ENCODE measurements at places on chromosomes 7 and 10.

GRCh38 chr10:43923328-43923727, 274.6 kb upstream of the ZNF32 start:
- no peak for DNase-seq

DNA sequence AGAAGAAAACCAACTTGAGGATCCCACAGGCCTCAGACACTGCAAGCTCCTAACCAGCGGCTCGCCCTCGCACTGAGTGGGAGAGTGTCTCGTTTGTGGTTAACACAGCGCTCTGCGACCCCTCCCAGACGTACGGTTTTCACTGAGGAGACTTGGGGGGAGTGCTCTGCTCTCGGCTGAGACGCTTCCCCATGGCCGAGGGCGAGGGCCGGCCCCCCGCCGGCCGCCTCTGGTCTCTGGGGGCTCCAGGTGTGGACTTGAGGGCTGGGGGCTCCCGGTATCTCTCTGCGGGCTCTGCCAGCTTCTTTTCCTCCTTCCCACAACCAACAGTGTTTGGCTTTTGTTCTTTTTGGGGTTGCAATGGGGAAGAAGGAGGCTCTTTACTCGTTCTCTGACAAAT, 118.7 kb downstream of the LARP4B start:
- no peak for DNase-seq

GRCh38 chr10:6354168-6354772, 151.5 kb downstream of the PFKFB3 start:
- no peak for DNase-seq

- DNase-seq, result no peak
Measured at GRCh38 chr10:20768843-20769242, 128.3 kb downstream of the NEBL start.

GRCh38 chr7:121446526-121446925, 50.4 kb upstream of the FAM3C start:
- DNase-seq, result no peak

DNA sequence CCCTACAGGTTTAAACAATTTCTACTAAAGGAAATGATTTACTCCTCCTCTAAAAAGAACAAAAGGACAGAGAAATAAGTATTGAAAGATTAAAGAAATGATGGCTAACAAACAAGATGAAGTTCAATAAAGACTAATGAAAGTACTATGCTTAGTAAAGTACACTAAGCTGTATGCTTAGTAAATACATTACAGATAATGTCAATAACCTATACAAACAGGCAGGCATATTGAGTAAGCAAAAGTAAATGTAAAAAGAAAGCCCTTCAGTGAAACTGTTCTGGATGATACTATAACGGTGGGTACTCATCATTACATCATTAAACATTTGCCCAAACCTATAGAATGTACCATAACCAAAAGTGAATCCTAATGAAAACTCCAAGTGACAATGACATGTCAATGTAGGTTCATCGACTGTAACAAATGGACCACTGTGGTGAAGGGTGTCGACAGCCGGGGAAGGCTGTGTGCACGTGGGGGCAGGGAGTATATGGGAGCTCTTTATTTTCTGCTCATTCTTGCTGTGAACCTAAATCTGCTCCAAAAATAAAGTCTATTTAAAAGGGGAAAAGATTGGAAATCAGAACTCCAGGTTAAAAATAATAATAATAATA, 34.0 kb downstream of the CYTH3 start:
- DNase-seq, result no peak

- no peak for DNase-seq
Measured at GRCh38 chr7:19262826-19263225, 117.6 kb upstream of the FERD3L start.

DNA sequence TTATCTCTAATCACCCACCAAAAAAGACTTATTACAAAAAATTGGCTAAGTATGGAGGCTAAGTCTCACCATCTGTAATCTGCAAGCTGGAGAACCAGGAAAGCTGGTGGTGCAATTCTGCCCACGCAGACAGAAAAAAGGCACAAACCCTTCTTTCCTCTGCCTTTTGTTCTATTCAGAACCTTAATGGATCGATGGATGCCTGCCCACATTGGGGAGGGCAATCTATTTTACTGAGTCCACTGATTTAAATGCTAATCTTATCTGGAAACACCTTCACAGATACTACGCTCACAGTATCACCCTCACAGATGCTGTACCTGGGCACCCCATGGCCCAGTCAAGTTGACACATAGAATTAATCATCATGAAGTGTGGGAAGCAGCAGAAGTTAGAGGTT, 10.2 kb downstream of the IGFBP3 start:
- DNase-seq, result no peak

- DNase-seq, result no peak
Measured at GRCh38 chr10:110985497-110986275, 66.3 kb downstream of the SHOC2 start.

GRCh38 chr10:14526326-14526725, 195.6 kb upstream of the FRMD4A start:
- DNase-seq, result no peak

GRCh38 chr7:151833691-151834090, 43.2 kb downstream of the PRKAG2 start:
- no peak for DNase-seq

DNA sequence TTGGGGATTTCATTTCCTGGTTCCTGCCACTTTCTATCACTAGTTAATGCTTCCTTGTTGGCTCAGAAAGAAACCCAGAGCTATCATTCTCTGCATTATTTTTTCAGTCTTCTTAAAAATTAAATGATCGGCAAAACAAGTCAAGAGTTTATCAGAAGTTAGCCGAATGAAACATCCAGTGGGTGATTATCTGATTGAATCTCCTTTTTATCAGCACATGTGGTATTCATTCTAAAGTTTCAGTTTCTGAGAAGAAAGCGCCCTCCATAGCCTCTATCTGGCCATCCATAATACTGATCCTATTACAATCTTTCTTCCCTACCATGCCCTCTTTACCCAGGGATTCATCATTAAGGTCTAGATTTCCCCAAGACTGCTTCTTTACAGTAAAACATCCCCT, 71.8 kb downstream of the OSBPL3 start:
- DNase-seq, result no peak

DNA sequence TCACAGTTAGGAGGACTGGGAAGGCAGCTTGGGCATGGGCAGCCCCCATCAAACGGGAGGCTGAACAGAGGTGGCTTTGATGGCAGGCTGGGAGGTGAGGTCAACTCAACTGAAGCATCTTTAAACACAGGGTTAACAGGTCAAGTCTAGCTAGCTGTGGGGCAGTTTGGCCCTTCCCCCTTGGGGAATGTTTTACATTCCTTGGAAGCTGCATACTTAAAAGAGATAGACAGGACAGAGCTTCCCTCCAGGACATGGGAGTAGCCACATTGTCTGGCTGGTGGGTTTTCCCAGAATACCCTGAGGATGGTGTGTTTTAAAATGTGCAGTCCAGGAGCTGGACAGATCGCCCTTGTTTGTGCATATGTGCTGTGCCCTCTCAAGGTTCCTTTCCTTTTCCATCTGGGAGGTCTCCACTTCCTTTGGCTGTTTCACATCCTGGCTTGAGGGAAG, 6.8 kb upstream of the RASSF4 start:
- DNase-seq, result no peak

DNA sequence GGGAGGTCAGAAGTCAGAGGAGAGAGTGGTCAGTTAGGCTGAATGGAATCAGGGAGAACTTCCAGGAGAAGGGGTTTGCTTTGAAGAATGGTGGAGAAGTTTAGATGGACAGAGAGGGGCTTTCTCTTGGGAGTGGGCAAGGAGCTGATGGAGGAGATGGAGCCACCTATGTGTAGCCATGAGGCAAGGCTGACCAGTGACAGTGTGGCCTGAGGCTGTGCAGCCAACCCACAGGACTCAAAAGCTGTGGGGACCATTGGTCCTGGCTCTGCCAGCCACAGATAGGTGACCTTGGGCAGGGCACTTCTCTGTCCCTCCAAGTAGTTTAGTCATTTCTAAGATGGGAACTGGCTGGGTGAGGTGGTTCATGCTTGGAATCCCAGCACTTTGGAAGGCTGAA, 18.7 kb downstream of the NEURL1 start:
- no peak for DNase-seq

GRCh38 chr7:91566402-91566732, 302.1 kb downstream of the FZD1 start:
- DNase-seq, result no peak

DNA sequence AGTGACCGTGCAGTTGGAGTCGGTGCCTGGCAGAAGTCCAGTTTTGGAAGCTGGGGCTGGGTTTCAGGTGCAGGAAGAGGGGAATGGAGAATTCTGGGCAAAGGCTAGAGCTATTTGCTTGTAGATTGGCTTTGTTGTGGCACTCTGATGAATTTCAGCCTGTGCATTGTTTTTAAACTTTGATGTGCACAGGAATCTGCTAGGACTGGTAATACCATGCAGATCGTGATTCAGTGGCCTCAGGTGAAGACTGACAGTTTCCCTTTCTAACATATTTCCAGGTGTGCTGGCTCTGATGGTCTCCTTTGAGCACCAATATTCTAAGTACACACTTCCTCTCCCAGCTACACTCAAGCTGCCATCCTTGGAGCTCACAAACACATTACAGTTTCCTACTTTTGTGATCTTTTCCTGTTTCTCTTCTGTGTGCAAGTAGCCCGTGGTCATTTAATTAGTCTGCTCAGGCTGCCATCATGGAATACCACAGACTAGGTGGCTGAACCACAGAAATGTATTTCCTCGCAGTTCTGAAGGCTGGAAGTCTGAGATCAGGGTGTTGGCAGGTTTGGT, 55.6 kb downstream of the NOC3L start:
- no peak for DNase-seq

DNA sequence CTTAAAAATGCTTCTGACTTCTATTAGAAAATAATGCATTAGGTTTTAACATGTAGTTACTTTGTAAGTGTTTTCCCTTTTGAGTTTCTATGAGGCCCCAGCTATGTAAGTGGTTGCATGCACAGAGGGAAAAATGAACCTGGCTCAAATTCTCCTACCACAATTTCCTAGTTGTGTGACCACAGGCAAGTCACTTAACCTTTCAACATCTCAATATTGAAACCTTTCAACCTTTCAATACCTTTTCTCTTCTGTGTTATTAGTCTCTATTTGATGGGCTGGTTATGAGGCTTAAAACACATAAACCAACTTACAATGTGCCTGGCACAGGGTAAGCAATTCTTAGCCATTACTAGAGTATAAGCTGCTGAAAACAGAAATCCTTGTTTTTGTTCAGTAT, 203.0 kb downstream of the KCND2 start:
- DNase-seq, result no peak

- DNase-seq, result no peak
Measured at GRCh38 chr10:102269017-102269416, 23.7 kb downstream of the GBF1 start.

DNA sequence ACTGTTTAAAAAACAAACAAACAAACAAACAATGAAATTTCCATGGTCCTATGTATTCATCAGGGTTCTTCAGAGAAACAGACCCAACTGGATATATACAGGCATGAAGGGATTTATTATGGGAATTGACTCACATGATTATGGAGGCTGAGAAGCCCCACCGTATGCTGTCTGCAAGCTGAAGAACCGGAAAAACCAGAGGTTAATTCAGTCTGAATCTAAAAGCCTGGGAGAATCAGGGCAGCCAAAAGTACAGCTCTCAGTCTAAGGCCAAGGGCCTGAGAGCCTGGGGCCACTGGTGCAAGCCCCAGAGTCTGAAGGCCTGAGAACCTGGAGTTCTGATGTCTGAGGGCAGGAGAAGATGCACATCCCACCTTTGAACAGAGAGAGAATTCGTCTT, 163.5 kb downstream of the MDFIC start:
- no peak for DNase-seq

DNA sequence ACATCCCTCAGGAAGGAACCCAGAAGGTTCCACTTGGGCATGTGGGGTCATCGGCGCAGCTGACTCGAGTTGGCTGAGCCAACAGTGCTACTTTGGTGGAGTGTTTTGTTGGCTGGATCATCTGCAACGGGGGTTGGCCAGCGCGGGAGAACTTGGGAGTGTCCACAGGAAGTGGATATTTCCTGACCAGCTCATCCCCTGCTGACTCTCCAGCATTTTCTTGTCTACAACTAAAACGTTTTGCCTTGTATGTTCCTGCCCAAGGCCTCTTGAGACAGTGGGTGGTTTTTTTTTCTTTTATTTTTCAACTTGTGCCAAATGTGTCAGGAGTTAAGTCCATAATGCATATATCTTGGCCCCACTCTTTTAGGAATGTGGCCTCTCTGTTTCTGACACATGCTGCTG, 208.6 kb downstream of the ZNF365 start:
- no peak for DNase-seq

- DNase-seq, result no peak
Measured at GRCh38 chr7:30068117-30068516, 39.9 kb downstream of the PLEKHA8 start.

DNA sequence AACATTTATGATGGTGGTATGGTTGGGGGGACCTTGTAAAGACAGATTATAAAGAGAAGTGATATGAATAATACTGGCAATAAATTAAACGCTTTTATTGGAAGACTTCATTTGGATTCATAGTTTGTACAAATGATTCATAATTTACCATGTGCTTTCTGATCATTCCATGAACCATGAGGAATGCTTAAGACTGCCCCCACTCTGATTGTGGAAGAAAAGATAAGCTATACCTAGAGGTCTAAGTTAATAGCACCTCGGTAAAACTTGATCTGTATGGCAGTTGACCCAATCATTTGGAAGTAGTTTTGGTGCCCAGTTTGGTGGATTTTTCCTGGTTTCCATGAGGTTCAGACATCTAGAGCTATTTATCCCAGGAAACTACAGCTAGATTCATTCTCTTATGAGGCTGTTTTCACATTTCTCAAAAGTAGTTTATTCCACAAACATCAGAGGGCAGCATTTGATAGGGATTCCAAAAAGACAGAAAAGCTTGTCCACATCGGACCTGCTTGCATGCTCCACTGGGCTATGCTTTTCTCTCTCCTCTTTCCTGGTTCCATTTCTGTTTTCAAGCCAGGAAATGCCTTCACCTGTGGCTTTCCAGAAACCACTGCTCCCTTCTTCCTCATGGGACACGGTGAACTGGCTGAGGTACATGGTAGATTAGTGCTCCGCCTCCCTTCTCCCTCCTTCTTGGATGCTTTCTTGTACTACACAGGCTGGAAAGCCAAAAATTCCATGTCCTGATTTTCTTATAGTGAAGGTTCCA, 29.2 kb downstream of the TFAM start:
- no peak for DNase-seq

DNA sequence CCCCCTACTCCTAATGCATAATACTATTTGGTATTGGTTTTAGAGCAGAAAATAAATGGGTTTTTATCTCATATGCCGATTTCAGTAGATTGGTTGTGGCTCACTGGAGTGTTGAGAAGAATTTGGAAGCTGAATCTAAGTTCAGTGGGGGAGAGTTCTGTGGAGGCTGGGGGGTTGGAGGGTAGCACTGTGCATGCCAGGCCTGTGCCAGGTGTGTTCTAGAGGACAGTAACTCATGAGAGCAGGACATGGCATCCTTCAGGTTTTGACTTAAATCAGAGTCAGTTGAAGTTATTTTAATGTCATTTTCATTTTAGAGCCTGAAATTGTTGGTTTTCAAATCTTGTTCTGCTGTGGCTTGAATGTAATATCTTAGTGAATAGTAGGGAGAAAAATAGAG, 79.5 kb downstream of the EEPD1 start:
- no peak for DNase-seq

GRCh38 chr7:1494866-1495563, 9.2 kb downstream of the INTS1 start:
- DNase-seq, result no peak

GRCh38 chr7:92880212-92881090, 44.1 kb upstream of the CDK6 start:
- no peak for DNase-seq

Data from stimulated activated CD8-positive, alpha-beta memory T cell treated with anti-CD3 and anti-CD28 coated beads, Interleukin-15, amount 100 ng/mL, for 4 hours (primary cell).